ENCODE measurements at places on chromosomes 6 and 20.
A peak's percentile ranks its signal among the peaks of the same experiment; 100 is the strongest.

GRCh38 chr20:49765846-49766541 lies 46.6 kb upstream of the SLC9A8 start:
- DNase-seq: peak; percentile 39

GRCh38 chr6:144304223-144304848 lies 19.2 kb downstream of the UTRN start:
- no peak for DNase-seq

- no peak for DNase-seq
Measured at GRCh38 chr6:150275489-150275888, 93.3 kb upstream of the IYD start.

DNA sequence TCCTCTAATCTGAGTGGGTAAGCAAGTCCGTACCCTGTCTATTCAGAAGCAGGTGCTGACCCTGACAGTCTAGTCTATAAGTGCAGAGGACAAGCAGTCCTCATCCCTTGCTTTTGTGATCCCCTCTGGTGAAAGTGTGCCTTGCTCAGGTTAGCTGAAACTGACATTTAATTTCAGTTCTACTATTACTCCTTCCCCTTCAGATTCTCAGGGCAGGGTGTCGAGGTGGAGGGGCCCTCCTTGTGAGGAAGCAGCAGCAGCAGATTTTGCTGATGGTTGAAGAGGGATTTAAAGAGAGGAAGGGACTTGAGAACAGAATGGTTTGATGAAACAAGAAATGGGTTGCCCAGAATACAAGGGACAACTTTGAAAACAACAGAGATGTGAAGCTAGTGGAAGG lies 309.3 kb downstream of the CLIC5 start:
- no peak for DNase-seq

- no peak for DNase-seq
Measured at GRCh38 chr20:61387954-61388348, 135.9 kb downstream of the CDH4 start.

DNA sequence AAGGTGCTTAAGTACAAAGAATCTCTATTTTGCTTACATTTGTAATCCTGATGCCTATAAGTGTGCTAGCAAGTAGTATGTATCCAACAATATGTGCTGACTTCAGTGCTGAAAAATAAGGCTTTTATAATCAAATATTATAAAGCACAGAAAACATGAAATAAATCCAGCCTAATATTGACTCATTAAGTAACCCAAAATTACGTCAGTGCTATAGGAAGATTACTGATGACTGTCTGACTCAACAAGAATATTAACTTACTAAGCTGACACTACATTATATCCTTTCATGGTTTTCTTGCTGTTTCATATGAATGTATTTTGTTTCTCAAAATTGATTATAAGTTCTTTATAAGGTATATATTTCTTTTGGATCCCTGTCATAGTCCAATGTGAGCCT lies 76.1 kb downstream of the ME1 start:
- no peak for DNase-seq

- no peak for DNase-seq
Measured at GRCh38 chr20:22619806-22620205, 35.4 kb upstream of the FOXA2 start.

DNA sequence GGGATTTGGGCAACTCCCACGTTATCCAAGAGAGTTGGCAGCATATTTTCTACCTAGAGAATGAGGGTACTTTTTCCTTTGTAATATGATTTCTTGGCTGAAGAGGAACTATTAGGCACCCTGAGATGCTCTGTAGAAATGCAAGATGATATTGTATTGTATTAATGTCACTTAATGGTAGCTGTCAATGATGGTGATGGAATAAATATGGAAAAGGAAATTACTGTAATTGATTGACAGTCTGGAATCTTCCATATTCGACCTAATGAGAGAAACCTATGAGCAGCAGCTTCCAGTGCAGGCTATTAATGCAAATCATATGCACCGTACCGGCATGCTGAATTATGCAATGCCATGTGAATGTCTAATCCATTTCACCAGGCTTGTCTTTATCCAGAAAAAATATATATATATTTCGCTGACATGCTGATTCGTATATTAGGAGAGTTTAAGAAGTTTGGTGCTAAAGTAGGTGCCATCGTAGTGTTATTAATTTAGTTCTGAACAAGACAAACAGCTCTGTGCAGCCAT lies 494.2 kb upstream of the JARID2 start:
- DNase-seq: no peak

GRCh38 chr6:108116546-108117426 lies 42.2 kb upstream of the OSTM1 start:
- no peak for DNase-seq

DNA sequence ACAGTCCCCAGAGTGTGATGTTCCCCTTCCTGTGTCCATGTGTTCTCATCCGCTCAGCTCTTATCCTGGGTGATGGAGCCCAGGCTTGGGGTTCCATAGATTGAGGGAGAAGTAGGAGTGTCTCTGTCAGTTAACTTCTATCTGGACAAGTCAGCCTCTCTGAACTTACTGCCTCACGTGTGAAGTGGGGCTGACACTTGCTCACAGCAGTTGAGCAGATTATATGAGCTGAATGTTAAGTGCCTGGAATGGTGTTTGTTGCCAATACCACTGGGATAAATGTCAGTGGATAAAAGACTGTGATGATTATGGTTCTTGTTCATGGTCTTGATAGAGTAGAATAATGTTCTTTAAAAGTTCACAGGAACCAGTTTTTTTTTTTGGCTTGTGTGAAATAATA lies 17.1 kb upstream of the EFCAB8 start:
- DNase-seq: no peak

GRCh38 chr6:144063744-144064401 lies 31.5 kb downstream of the SF3B5 start:
- DNase-seq: no peak

GRCh38 chr6:133097208-133097607 lies 143.9 kb upstream of the EYA4 start:
- DNase-seq: no peak

DNA sequence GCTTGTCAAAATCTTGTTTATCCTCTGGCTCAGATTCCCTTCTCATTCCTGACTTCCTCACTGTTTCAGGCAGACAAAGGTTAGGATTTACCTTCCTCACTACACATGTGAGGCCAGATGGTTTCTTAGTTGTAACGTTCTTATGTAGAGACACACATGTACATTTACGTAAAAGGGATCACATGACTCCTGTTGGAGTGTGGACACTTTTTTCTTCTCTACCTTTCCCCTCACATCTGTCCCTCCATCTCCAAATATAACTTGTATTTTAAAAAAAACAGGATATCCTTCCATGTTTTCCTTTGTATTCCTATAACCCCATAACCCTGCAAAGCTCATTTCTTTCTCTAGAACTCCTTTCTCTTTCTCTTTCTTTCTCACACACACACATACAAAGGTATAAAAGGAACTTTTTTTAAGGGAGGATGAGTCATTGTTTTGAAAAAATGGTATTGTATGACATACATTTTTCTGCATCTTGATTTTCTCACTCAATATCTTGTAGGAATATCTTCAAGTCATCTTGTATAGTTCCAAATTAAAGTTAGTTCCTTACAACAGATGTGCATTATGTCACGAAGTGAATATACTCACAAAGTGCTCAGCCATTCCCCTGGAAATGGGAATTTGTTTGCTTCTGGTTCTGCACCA lies 78.2 kb upstream of the SULF2 start:
- DNase-seq: no peak

GRCh38 chr6:159445351-159445750 lies 247.7 kb downstream of the SOD2 start:
- DNase-seq: no peak

DNA sequence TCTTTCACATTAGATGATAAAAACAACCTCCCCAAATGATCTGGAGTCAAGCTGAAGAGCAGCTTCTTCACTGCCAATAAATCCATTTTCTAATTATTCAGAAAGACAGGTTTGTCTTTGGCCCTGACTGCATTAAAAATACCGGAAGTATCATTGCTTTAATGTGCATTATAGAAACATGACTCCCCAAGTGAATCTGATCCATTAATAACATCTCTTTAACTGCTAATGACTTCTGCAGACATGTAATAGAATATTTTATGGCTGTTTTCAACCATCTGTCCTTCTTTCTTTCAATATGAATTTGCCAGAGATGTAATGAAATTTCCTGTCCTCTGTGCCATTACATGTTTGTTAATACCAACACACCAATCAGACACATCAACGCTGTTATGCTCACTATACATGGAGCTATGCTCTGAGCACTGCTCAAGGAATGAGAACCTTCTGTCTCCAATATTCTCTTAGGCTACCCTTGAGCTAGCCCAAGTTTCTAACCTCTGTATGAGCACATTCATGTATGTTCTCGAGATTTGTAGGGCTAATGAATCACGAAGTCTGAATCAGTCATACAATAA lies 87.8 kb downstream of the LYRM4 start:
- no peak for DNase-seq

DNA sequence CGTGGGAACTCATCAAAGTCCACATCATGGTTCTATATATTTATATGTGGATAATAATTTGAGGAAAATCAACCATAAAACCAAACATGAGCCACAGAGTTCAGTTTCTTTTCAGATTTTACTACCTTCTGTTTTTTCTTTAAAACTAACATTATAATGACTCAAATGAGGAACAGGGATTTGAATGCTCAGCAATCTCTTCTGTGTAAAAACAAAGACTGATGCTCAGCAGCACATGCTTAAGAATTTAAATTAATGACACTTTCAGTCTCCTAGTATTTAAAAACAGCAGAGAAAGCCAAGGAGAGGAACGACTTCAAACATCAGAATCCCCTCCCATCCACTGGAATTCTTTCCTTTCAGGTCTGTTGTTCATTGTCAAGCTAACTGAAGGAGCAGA lies 72.7 kb downstream of the PSMG4 start:
- no peak for DNase-seq

- no peak for DNase-seq
Measured at GRCh38 chr6:169248521-169248971, 5.1 kb downstream of the THBS2 start.

DNA sequence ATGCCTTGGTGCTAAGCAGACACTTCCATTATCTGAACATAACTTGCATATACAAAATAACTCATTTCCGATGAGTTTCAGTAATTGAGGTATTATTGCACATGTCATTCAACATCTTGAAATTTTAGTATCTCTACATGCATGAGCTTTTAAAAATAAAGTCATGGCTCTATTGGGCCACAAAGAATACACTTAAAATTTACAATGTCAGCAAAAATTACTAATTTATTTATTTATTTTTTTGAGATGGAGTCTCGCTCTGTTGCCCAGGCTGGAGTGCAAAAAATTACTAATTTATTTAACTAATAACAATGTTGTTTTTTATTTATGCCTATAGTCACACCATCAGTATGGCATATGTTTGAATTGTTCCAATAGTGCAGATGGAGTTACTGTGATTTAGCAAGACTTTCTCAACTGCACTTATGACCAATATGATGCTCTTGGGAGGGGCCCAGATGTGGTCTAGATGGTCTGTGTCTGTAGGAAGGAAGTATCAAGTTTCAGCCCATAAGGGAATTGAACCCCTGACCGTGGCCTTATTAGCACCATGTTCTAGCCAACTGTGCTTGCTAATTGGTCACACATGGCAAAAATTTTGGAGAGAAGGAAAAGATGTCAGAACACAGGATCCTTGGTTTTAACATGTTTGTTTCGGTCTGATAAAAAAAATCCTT lies 370.7 kb upstream of the TSHZ2 start:
- DNase-seq: peak; percentile 66

GRCh38 chr6:135212935-135213334 lies 31.8 kb downstream of the MYB start:
- no peak for DNase-seq

DNA sequence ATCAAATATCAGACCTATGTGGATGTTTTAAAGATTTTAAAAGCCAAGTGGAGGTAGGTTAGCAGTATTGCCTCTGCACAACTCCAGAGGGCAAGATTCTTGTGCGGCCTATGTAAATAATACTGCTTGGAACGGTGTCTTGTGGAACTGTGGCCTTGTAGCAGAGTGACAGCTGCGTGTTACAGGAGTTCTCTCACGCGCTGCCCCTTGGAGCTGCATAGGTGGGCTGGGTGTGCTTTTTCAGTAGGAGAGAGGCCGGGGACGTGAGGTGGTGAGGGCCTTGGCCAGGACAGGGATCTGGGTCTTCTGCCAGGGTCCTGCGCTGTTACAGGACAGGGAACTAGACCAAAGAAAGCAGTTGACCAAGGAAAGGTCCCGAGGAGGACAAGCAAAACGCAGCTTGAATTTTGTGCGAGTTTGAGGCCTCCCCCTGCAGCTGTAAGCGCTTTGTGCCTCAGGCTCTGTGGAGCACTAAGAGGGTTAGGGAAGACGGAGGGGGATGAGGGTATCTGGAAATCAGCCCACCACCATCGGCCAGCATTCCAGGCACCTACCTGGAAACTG lies 1.5 kb downstream of the TMEM181 start:
- no peak for DNase-seq

- DNase-seq: no peak
Measured at GRCh38 chr6:22113026-22113766, 183.6 kb downstream of the PRL start.

- no peak for DNase-seq
Measured at GRCh38 chr20:44135417-44136204, 51.4 kb downstream of the JPH2 start.

- DNase-seq: no peak
Measured at GRCh38 chr6:3844097-3844463, 5.1 kb upstream of the FAM50B start.

DNA sequence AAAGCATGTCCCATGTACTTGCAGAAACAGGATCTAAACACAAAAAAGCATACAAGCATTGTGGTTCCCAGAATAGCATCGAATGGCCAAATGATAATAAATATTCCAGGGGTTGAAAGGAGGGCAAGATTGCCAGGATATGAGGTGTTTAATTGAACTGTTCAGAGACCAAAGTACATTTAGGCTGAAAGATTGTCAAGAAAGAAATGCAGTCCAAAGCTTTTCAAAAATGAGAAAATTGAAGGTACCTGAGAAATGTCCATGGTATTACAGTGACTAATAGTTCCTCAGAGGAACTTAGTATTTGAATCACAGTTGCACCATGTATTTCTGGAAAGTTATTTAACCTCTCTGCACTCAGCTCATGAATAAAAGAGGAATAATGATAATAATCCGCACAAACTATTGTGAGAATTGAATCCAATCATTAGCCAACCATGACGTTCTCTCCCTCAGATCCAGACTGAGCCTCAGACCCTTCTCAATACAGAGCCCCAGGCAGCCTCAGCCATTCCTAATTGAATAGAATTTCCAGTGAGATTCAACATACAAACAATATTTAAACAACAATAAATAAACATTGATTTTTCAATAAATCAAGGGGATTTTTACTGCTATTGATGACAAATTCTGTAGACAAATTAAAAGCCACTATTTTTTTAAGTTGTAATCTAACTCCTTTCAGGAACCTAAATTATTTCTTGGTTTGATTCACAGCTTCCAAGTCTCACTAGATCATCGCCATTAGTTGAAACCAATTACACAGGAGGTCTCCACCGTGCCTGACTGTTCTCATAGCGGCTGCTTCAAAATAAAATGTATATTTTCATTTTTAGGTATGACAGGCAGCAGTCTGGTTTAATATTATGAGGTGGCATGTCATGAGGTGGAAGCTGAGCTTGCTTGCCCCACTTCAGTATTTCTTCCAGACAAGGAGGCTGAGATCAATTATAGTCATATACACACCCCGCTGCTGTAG lies 144.3 kb upstream of the TENT5A start:
- DNase-seq: no peak
